ENCODE measurements at places on chromosomes 13 and 19.

- peak; percentile 36 for DNase-seq
These were observed 6.0 kb downstream of the STK24 start for GRCh38 chr13:98570929-98571372.

- no peak for DNase-seq
These were observed 16.0 kb downstream of the ALOX5AP start for GRCh38 chr13:30751183-30751933.

- no peak for DNase-seq
These were observed 454.9 kb upstream of the HTR2A start for GRCh38 chr13:47351798-47352197.

- no peak for DNase-seq
These were observed 18.1 kb downstream of the CLEC4M start for GRCh38 chr19:7781157-7781556.

GRCh38 chr13:85806553-85807175 lies 7.4 kb upstream of the SLITRK6 start:
- DNase-seq: no peak

DNA sequence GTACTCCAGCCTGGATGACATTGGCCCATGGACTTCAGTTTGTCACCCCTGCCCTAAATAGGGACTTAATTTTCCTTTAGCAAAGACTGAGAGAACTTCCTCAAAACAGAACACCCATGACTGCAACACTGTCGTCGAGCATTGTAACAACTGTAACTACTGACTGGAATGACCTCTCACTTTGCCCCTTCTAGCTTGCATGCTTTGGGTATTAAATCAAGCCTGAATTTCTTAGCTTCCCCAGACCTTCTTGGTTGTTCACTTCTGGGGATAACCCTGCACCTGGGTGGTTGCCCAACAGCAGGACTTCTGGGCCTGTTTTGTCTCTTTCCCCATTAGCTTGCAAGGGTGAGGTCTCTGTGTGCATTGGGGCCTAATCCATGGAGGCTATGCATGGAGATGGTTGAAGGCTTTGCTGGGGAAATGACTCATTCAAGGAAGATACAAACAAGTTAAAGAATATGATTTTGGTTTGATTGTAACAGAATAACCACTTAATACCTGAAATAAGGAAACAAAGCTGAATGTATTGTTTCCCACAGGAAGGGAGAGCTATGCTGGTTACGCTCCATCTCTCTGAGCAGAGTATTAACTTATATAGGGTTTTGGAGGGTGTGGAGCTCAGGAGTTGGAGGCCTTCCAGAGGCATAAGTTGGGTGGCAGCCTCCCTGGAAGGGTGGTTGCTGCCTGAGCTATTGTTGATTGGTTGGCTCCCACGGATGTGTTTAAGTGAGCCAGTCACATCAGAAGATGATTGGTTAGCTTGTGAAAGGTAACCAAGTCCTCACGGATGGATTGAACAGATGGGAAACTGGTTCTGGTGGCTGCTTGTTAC lies 34.7 kb upstream of the UBAC2 start:
- DNase-seq: no peak

DNA sequence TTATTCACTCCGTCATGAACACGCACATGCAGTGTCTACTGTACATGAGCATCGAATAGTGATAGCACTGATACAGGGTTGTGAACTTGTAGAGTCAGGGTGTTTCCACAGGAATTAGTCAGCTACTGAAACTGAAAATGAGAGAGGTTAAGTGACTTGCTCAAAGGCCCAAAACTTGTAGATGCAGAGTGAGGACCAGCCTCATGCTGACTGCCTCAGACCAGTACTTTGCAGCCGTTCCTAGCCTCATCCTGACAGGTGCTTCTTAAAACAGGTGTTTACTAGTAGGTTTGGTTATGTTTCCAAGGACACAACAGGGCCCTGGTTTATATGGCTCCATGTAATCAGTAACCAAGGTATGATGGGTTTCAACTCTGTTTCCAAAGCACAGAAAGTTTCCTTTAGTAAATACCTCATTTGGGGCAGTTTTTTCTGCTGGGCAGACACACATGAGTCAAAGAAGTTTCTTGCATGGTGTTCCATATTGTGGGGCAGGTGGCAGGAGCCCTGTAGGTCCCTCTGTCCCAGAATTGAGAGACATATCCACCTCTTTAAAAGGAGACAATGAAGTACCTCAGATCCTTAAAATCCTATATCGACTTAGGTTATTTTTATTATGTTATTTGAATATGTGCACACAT lies 16.0 kb downstream of the FGF9 start:
- DNase-seq: no peak

DNA sequence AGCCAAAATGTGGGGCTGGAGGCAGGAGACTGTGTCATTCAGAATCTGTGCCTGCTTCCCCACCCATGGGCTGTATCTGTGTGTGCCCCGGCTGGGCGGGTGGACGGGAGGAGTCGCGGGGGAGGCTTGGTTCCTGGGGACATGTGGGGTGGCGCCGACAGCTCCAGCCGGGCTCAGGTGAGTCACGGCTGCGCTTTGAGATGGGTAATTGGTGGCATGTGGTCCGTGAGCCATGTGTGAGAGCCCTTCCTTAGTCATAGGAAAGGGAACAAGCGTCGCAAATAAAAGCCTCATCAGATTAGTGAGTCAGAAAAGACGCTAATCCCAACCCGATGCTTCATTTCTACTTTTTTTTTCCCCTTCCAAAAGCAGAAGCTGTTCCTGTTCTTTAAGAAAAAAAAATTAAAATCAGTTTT lies 118.6 kb upstream of the ZNF536 start:
- no peak for DNase-seq

DNA sequence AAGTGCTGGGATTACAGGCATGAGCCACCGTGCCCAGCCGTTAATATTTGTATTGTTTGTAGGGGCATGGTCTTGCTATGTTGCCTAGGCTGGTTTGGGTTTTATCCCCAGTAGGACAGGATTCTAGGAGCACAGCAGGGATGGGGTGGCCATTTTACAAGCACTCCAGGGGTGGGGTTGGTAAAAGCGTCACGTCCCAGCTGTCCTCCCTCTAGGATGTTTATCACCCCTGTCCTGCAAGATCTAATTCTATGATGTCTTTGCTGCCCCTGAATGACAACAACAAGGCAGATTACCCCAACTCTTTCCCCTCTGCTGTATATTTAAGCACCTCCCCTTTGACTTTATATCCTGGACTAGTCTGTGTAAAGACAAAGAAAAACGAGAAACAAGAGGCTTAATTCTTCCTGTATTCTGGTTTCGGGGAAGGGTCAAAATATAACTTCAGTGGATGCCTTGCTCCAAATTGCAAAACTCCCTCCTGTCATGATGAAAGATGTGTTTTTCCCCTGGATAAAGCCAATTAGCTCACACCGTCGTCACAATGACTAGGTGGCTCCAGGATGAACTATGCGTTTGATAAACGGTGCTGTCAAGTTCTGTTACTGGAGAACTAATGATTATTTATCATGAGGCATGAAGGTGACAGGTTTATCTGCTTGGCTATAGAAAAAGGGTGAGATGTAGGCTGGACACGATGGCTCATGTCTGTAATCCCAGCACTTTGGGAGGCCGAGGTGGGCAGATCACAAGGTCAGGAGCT lies 27.8 kb upstream of the OR1M1 start:
- no peak for DNase-seq

- DNase-seq: no peak
These were observed 12.0 kb upstream of the ADPRHL1 start for GRCh38 chr13:113465300-113465699.

DNA sequence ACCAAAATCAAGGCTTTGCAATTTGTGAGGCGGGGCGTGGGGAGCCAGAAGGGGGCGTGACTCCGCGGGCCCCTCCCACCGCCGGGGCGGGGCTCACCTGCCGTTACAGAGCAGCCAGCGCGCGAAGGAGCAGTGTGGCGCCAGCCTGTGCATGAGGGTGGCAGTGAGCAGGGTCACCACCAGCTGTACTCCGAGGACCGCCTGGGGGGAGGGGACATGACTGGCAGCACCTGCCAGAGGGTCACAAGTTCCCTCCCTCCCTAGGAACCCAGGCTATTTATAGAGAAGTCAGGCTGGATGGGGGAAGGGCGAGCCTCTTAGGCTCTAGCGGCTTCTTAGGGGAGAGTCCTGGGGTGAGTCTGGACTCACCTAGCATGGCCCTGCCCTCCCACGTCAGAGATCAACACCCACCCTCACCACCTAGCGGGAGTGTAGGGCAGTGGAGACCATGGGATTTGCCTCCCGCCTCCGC lies 3.6 kb downstream of the TMEM161A start:
- DNase-seq: no peak

DNA sequence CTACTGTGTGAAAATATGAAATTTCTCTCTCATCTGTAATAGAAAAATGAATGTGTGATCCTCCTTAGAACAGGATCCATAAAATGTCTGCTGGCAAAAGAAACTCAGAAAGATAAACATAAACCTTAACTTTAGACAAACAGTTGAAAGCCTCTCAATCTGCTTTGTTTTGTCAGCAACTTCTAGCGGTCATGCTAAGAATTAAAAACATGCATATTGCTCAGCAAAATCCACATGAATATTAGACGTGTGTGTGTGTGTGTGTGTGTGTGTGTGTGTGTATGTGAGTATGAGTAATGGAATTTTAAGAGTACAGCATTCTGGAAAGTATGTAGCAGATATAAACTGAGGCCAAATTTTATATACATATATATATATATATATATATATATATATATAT lies 1779.2 kb upstream of the MIR17HG start:
- no peak for DNase-seq

DNA sequence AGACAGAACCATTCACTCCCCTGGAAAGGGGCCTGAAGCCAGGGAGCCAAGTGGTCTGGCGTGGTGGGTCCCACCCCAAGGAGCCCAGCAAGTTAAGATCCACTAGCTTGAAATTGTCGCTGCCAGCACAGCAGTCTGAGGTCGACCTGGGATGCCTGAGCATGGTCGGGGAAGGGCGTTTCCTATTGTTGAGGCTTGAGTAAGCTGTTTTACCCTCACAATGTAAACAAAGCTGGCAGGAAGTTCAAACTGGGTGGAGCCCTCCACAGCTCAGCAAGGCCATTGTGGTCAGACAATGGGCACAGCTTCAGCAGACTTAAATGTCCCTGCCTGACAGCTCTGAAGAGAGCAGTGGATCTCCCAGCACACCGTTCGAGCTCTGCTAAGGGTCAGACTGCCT lies 195.6 kb upstream of the DACH1 start:
- no peak for DNase-seq

- DNase-seq: no peak
These were observed 61.1 kb upstream of the HMGB1 start for GRCh38 chr13:30526612-30527495.

DNA sequence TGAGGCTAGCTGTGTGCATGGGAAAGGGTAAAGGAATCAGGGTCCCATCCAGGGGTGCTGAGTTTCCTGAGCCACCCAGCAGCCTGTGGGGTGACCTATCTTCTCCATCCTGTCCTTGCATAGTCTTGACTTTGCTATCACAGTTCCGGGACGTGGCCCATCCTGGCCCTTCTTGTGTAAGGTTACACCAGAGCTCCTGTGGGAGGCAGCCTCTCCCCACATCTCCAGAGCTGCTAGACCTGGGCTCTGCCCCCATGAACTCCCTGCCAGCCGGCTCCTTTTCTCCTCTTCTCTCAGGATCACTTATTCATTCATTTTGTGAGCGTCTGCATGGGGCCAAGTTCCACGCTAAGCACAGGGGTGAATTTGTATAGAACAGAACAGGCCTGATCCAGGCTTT lies 238.9 kb downstream of the TSHZ3 start:
- DNase-seq: no peak
